WTC11 (cell line): ENCODE measurements at places on chromosomes 16 and 17.

DNA sequence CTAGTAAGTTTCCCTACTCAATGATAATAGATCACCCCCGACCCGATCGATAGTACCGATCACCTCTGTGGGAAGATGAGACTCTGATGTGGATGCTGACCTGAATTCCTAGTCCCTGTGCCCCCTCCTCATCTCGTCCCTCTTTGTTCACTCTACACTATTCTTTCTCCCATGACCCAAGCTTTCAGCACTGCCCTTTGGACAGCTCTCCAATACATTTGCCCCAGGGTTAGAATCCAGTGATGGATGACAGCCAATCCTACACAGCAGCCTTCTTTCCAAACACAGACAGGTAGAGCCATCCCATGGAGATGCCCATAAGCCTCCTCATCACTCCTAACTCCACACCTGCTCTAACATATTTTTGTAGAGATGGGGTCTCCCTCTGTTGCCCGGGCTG is 141.1 kb downstream of the GSG1L start:
- DNase-seq: peak; percentile 28

DNA sequence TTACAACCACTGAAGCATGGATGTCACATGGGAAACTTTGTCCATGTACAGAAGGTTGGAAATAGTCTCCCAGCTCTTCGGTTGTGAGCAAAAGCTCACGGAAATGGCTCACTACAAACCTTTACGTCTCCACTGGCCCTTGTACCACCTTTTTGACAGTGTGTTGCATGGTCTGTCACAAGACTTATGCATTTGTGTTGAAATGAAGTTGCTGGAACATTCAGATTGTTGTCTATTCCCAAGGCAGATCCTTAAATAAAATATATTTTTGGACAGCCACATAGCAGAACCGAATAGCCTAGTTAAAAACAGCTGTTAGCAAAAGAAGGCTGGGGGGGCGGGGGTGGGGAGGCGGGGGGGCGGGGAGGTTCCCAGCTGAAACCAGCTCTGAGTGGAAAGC is 39.2 kb downstream of the KNOP1 start:
- no peak for DNase-seq

DNA sequence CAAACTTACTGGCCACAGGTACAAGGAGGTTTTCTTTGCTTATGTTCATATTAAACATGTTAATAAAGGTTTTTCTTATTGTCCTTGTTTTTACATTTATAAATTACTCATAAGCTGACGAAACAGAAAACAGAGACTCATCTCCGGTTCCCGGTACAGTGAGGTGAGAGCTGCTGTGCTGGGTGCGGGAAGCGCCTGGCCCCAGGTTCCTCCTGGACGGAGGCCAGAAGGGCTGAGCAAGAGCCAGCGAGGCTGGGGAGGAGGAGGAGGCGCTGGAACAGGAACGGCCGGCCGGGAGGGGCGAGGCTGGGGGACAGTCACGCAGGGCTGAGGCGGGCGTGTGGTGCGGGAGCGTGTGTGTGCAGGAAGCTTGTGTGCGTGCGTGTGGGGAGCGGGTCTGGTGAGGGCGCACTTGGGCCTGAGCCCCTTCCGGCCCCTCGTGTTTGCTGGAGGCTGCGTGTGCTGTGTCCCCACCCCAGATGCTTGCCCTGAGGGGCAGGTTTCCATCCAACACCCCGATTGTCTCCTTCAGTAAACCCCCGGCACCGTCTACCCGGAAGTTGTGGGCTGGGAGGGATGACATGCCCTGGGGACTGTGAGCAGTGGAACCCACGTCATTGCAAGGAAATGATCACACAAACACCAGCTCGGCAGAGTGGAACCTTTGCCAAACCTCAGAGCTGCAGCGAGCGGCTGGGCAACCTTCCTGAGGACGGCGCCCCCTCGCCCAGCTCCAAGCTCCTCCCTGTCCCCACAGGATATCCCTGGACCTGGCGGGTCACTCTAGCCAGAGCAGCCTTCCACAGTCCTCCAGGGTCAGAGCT is 19.5 kb downstream of the CD7 start:
- DNase-seq: no peak

- DNase-seq: no peak
Measured at GRCh38 chr16:86184185-86184584, 285.2 kb downstream of the IRF8 start.

- no peak for DNase-seq
Measured at GRCh38 chr16:35753559-35754390, 2294.4 kb downstream of the TP53TG3F start.

DNA sequence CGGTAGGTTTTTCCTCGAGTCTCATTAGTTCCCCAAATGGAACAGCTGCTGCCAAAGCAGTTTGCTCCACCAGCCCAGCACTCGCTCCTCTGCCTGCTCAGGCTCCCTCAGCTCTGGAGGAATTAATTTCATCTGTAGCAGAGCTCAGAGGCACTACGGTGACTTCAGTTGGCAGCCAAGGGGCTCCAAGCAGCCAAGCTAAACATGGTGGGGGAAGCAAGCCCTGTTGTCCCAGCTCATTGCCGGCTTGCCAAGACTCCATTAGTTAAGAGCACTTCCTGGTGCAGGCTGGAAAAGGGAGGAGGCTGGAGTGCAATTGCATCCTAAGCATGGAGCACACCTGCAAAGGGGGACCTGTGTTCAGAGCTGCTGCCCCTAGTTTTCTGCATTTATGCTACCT is 78.7 kb upstream of the GPRC5B start:
- no peak for DNase-seq

DNA sequence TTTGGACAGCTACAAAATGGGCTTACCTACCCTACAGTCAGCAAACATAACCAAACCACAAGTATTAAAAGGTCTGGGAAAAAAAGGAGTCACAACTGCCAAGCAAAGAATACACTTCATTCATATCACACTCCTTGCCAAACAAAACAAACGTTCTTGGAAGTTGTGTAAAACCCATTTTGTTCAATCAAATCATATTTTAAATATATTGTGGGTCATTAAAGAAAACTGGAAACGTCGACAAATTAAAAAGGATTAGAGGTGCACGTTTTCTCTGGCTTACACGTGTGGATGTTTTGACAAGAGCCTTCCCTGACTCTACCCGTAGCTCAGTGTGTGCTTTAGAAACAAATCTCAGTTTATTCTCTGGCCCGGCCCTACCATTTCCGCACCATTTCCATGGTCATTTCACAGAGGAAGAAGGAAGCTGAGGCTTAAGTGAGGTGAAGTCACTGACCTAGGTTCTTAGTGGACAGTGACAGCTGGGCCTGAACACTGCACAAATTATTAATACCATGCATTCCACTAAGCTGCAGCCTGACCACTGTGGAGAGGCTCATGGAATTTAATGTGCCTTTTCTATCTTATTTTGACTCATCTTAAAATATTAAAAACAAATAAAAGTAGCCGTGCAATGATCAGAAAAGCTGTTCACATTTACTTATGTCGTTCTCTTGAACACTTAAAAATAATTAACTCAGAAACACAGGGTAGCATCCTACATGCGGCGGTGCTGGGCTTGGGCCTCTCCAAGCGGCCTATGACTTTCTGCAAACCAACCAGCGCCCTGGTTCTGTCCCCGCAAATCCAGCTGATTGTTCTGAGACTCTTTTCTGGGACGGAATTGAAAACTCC is 968 bp downstream of the CEP112 start:
- no peak for DNase-seq

DNA sequence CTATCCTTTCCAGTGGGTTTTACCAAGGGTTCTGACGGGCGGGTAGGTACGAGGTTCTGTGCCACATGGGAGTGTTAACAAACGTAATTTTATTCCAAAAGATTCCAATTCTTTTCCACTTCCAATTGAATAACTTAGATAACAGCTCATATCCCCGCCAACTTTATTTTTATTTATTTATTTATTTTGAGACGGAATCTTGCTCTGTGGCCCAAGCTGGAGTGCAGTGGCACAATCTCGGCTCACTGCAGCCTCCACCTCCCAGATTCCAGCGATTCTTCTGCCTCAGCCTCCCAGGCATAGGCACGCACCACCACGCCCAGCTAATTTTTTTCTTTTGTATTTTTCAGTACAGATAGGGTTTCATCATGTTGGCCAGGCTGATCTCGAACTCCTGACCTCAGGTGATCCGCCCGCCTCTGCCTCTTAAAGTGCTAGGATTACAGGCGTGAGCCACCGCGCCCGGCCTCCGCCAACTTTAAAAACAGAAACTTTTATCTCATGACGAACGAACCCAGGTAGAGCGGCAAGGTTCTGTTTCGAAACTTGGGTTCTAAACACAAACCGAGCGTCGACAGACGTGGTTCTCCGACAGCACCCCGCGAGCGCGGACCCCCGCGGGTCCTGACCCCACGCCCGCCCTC is 613 bp downstream of the ECI1 start:
- DNase-seq: no peak

DNA sequence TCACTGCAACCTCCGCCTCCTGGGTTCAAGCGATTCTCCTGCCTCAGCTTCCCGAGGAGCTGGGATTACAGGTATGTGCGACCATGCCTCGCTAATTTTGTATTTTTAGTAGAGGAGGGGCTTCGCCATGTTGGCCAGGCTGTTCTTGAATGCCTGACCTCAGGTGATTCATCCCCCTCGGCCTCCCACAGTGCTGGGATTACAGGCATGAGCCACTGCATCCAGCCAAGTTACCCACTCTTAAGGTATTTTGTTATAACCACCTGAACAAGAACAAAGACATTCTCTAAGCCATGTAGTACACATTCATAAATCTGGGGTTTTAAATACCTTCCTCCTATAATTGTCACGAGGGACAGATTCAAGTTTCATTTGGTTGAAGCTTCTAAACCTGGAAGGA is 12.3 kb upstream of the TMEM170A start:
- DNase-seq: no peak
